ENCODE measurements at places on chromosomes 5 and 9.

- no peak for DNase-seq
These were observed 385.3 kb upstream of the RIOK2 start for GRCh38 chr5:97568382-97568781.

GRCh38 chr5:135030956-135031812, 2.8 kb downstream of the PITX1 start:
- DNase-seq, result no peak

- DNase-seq, result no peak
These were observed 129.3 kb upstream of the SLC44A1 start for GRCh38 chr9:105114964-105115728.

DNA sequence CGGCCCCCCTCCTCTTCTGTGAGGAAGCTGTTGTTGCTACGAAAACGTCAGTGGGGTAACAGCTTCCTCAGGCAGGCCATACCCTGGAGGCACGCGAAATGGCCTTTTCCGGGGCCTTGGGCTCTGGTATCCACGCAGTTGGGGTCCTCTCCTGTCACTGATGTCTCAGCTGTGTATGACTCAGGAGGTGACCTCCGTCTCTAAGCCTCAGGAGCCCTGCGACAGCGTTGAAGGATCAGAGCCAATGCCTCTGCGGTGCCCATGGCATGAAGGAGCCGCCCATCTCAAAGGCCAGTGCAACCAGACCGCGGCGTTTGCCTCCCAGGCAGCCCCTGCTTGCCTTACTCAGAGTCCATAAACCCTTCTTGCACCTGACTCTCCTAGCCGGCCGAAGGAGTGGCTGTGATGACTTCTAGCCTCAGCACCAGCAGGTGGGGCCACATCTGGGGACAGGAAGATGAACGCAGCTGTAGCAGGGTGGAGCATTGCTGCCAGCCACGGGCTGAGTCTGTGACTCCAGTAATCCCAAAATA, 1.0 kb upstream of the MXD3 start:
- DNase-seq, result no peak

DNA sequence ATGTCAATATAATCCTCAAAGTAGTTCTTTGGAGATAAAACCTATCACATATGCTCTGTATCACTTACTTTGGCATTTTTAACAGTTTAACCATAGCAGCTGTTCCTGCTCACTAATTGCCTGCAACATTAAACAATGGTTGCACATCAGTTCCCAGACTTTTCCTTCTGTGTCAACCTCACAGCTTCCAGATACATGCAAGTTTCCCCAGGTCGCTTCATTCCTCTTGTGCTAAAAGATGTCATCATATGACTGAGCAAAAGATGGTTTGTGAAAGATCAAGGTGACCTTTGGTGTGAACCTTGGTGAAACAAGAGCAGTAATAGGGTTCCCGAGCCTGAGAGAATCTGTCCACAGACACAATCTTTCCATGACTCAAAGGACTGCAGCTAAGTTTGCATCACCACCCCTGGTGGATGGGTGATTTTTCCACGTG, 500.4 kb upstream of the PAPPA start:
- DNase-seq, result no peak

- DNase-seq, result no peak
These were observed 461.9 kb upstream of the PAPPA start for GRCh38 chr9:115691693-115692092.

GRCh38 chr9:88681434-88681833, 146.5 kb downstream of the NXNL2 start:
- no peak for DNase-seq

- DNase-seq, result no peak
These were observed 37.8 kb downstream of the MOCS2 start for GRCh38 chr5:53071738-53072137.

- no peak for DNase-seq
These were observed 106.5 kb downstream of the NFIB start for GRCh38 chr9:14207352-14207995.

GRCh38 chr5:175390352-175391083, 53.5 kb downstream of the DRD1 start:
- DNase-seq, result no peak

- no peak for DNase-seq
These were observed 6.9 kb upstream of the VAV2 start for GRCh38 chr9:133998915-133999595.

DNA sequence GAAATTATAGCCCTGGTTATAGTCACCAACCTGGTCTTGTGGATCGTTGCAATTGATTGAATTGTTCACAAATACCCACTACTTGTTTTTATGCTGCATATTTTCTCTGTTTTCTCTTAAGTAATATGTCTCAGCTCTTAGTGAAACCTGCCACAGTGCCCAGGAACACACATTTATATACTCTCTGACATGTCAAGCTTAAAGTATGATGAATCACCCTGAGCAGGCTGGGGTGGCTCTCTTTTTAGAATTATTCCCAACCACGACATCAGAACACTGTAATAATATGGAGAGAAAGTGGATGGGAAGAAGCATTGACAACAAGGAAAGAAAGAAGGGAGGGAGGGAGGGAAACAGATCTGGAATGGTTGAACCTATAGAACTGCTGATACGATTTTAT, 72.8 kb upstream of the ZNF608 start:
- DNase-seq, result no peak

DNA sequence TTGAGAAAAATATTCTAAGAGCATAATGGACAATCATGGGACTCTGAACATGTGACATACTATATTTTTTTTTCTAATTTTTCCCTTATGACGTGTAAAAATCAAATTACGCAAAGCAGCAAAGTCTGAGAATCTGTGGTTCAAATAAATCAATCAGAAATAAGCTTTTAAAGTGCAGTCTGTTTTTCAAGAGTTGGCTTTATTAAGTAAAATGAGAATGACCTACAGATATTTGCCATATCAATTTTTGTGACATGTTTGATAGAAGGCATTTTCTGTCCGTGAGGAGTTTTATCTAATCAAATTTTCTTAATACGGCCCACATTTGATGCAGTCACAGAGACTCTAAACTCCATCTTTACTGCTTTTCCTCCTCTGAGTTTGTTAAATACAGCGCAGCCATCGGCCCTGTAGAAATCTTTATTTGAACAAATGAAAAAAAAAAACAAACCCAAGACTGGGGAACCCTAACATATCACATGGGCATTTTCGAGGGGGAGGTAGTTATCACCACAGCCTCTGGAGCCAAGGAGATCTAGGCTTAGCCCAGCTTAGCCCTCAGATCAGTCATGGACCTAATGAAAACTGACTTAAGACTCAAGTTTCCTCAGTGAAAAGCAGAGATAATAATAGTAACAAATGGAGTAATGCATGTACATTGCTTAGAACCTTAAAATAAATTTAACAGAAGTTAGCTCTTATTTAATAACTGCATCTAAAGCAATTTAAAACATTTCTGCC, 263.6 kb upstream of the C9orf72 start:
- no peak for DNase-seq

- no peak for DNase-seq
These were observed 178.5 kb upstream of the GNA14 start for GRCh38 chr9:77826621-77827020.

DNA sequence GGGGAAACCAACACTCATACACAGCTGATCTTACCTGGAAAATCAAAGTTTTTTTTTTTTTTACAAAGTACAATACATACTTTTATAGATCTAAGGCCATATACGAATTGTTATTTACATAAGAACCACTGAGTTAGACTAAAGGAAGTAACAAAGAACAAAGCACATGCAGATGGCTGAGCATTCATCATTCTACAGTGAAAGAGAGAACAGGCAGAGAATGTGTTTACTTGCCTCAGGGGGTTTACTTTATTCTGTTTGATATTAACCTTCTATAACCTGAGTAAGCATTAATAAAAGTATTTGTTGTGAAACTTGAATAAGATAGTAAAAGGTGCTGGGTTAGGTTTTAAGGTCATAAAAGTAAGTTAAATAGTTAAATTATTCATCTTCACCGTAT, 54.7 kb downstream of the SLC38A9 start:
- DNase-seq, result no peak

Measured in activated T-helper 9 cell treated with anti-CD3 and anti-CD28 coated beads, Interleukin-2, amount 50 U/mL, for 16 hours (primary cell).